ENCODE measurements at places on chromosomes 6 and 20.

DNA sequence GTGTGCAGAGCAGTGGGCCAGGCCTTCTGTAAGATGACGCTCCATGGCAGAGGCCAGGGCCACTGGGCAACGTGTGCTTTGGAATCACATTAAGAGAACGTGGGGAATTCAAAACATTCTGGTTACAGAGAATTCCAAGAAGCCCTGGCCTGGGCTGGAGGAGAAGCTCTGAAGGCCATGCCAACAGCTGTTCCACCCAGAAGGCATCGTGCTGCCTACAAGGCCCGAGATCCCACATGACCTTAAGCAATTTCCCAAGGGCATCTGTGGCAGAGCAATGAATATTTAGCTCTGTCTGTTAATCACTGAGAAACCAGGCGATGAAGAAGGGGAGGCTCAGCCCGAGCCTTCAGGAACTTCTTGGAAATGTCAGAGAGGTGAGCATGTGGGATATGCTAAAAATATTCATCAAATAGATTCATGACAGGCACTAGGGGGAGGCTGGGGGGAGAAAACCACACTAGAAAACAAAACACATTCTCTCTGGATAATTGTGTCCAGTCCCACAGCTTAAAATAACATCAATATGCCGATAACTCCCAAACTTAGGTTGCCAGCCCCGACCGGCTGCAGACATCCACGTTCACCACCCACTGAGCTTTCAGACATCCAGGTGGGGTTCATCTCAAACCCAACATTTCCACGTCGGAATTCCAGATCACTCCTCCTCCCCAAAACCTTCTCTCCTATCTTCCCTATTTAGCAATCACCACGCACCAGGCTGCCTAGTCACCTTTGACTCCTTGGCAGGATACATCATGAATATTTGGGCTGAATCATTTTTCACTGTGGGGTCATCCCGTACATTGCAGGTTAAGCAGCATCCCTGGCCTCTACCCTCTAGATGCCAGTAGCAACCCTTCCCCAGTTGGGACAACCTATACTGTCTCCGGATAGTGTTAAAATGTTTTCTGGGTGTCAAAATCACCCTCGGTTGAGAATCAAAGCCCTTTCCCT, 6.6 kb downstream of the SULF2 start:
- no peak for DNase-seq

DNA sequence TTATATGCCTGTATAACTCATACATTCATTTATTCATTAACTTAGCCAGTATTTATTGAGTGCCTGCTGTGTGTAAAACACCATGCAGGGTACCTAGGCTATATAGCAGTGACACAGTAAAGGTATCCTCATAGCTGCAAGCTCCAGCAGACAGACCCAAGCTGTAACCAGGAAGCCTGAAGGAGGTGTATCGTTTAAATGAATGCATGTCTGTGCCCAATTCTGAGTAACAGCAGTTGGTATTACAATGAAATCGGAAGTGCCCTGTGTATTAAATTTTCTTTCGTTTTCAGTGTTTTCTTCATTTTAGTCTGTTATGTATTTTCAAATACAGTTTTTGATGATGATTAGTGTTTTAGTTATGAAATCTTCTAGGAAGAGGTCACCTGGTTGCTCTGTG, 485.8 kb upstream of the SOX4 start:
- no peak for DNase-seq

GRCh38 chr6:14965424-14966075, 280.3 kb upstream of the JARID2 start:
- no peak for DNase-seq

- no peak for DNase-seq
Observed at GRCh38 chr6:12138381-12138780, 126.3 kb downstream of the HIVEP1 start.

GRCh38 chr20:6663751-6664388, 103.6 kb upstream of the BMP2 start:
- DNase-seq, result peak; percentile 38

All from choroid plexus epithelial cell (primary cell).